ENCODE measurements at places on chromosomes 6 and 20.
A peak's percentile ranks its signal among the peaks of the same experiment; 100 is the strongest.

- no peak for DNase-seq
These were observed 414.2 kb upstream of the SPTLC3 start for GRCh38 chr20:12594410-12595088.

DNA sequence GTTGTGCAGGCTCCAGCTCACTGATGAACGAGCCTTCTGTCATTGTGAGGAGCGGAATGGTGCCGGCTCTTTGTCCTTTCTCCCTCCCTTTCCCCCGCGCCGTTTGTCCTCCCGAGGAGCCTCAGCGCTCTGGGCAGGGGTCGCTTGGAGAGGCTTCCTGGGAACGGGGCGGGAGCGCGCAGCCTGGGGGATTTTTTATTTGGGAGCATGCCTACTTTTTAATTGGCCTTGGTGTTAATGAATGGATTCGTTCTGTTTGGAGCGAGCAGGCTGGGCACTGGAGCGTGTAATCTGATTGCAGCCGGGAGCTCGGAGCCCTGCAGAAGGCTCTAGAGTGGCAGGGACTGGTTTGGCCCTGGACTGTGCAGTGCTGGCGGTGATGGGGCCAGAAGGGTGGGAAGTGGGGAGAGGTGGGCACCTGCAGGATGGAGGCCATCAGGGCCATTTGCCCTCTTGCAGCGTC lies 118.8 kb downstream of the CDH4 start:
- DNase-seq: no peak

DNA sequence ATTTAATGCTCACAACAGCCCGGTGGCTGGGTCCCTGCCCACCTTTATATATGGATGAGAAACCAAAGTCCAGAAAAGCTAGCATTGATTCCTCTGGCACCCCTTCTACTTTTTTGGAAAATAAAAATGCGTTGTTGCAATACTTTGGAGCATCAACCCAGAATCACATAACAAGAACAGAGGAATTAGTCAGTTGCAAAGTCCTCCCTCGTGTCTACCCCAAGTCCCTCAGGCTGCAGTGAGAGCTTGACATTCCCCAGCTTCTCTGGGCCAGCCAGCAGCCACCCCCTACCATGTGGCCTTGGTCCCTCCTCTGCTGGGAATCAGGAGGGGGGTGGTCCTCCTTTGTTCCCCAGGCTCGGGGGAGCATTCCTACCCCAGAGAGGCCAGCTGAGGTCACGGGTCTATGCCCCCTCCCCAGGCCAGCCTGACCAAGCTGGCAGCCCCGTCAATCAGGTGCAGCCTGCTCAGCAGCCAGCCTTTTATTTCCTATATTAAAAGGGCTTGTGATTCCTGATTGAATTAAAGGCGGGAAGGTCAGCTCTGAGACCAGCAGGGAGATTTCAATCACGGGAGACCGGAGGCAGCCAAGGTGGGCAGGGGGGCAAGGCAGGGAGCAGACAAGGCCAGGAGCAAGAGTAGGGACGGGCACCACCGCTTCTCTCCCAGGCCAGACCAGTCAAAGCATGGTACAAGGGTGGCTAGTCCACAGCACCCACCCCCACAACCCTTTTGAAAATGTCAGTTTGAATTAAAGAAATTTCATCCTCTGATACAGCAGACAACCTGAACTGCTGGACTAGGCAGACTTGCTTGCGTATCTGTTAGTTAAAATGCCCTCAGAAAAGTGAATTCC lies 158.9 kb downstream of the MRPL14 start:
- DNase-seq: no peak

GRCh38 chr6:157291356-157291755 lies 32.0 kb downstream of the TMEM242 start:
- no peak for DNase-seq

GRCh38 chr20:57049296-57049695 lies 217.1 kb downstream of the BMP7 start:
- DNase-seq: no peak

DNA sequence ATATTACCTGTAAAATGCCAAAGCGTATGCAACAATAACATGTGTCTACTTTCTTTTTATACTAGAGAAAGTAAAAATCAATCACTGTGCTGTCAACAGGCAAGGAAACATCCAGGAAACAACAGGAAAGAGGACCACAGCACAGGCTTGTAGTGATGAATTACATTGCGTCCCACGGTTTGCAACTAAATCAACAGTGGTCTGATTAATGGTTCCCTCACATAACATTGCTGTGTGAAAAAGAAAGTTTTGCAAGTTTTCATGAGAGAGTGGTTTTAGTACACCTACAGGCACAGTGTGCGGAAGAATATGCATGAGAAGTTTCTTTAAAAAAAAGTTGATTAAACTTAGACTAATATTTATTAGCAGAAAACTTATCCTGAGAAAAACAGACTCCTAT lies 329.5 kb upstream of the HSF2 start:
- DNase-seq: no peak

DNA sequence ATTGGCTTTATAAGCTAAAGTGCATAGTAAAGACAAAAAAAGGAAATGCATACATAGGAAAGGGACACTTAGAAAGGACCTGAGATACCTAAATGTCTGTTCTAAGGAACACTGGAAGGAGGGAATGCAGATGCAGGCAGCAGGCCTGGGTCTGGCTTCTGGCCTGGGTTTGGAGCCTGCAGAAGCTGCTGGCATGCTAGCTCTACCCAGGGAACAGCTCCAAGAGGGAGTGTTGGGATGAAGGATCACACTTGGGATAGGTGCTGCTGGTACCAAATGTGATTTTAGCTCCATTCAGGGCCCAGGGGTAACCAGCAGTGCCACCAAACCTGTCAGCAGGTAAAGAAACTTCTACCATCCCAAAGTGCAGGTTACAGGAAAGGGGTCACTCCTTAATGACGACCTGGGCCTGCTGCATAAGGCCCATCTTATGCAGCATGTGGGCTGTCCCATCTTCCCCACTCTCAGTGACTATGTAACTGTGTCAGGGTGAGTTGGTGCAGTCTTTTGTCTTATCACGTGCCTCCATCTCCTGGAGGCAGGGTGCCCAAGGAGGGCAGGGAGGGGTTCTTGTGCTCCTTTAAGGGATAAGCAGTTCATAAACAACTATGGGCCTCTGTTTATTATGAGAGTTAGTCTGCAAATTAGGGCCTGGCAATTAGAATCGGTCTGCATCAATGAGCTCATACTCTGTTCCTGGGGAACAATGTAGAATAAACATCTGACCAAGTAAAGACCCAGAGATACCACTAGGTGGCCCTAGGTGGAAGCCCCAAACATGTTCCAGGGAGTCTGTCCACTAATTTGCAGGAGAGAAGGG lies 26.9 kb downstream of the DDX27 start:
- peak; percentile 53 for DNase-seq

- DNase-seq: no peak
These were observed 546.5 kb downstream of the PRKN start for GRCh38 chr6:162181111-162181510.

DNA sequence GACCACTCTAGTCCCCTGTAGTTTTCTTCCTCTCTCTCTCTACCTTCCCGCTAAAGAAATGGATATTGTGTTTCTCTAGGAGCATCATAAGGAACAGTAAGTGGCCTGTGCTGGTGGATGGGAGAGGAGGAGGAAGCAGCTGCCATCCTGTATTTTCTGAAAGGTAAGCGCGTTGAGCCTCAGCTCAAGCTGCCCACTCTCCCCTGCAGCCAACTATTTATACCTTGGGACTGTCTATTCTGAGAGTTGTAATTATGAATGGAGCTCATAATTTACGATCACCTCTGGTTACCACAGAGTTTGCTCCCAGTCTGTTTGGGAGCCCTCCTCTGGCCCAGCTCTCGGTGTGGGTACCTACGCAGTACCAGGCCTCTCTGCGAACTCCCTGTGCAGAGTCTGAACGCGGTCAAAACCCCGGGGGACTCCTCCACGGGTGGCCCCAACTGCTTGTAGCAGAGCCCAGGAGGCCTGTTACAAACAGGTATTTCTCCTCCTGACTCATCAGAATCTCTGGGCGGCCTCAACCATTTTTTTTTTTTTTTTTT lies 285.4 kb downstream of the SMOC2 start:
- DNase-seq: no peak

DNA sequence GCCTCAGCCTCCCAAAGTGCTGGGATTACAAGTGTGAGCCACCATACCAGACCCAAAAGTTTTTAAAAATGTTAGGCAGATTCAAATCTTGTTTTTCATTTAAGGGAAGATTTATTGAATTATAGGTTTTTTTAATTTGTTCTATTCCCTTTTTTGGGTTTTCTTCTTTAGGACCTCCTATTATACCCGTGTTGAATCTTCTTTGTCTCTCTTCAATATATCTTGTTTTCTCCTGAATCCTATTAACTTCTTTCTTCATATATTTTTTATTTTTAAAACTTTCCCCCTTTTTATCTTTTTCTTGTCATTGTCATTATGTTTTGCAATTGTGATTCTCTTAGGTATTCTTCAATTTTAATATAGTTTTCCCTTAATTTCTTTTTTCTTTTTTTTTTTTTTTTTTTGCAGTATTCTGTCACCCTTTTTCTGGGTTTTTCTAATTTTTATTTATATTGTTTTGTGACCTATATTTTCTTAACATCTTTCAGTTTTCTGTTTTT lies 45.9 kb upstream of the NOP56 start:
- DNase-seq: no peak

DNA sequence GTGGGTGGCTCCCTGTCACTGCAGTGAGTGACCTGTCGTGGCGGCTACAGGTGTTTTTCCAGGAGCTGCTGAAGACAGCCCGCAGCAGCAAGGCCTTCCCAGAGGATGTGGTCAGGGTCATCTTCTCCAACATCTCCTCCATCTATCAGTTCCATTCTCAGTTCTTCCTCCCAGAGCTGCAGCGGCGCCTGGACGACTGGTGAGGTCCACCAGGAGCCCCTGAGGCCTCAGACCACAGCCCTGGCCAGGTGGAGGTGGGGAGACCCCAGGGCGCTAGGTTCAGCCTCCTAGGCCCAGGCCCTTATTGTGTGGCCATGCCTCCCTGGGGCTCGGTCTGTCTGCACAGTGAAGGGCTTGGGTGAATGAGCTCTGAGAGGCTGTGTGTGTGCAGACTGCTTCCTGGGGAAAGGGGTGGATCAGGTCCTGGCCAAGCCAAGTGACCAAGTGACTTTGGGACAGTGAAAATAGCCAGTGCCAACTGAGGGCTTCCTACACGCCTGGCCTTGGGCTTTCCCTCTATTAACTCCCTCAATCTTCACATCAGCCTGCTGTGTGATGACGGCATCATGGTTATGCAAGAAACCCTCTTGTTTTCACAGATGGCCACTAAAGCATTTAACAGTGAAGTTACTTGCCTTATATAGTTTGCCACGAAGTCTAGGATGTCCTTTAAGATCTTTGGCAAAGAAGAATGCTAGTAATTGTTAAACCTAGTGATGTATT lies 6.4 kb downstream of the FGD2 start:
- DNase-seq: no peak

GRCh38 chr6:119350952-119351372 lies 1.4 kb upstream of the MAN1A1 start:
- peak; percentile 21 for DNase-seq

- peak; percentile 55 for DNase-seq
These were observed 4.5 kb downstream of the CCDC170 start for GRCh38 chr6:151498327-151498726.

GRCh38 chr6:118509009-118509617 lies 39.0 kb upstream of the PLN start:
- DNase-seq: peak; percentile 17

- DNase-seq: peak; percentile 81
These were observed 3.0 kb downstream of the E2F3 start for GRCh38 chr6:20404641-20405032.

DNA sequence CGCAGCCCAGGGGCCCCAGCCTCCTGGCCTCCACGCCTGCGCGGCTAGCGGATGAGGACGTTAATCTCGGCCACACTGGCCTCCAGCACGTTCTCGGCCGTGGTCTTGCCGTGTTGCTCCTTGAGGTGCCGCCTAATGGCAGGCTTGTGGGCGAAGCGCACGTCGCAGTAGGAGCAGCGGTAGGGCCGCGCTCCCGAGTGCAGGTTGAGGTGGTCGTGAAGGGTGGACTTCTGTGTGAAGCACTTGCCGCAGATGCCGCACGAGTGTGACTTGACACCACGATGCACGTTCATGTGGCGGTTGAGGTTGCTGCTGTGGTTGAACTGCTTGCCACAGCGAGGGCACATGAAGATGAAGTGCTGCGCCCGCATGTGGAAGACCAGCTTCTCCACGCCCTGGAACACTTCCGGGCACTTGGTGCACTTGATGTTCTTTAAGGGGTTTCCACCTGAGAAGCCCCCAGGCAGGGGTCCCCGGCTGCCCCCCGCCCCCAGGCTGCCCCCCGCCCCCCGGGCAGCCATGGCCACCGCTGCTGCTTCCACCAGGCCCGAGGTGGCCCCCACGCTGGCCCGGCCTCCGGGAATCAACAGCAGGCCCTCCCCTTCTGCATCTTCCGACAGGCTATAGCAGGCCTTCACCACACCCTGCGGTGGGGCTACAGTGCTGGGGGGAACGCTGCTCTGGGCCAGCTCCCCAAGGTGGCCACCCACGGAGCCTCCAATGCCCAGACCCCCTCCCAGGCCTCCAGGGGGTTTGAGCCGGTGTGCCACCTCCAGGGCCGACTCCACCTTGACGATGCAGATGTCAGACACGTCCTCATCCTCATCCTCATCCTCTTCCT lies 1.8 kb downstream of the ZBTB12 start:
- no peak for DNase-seq

GRCh38 chr6:110687326-110687725 lies 127.9 kb downstream of the CDK19 start:
- DNase-seq: no peak

GRCh38 chr6:75882734-75883133 lies 133.7 kb downstream of the MYO6 start:
- peak; percentile 2 for DNase-seq

DNA sequence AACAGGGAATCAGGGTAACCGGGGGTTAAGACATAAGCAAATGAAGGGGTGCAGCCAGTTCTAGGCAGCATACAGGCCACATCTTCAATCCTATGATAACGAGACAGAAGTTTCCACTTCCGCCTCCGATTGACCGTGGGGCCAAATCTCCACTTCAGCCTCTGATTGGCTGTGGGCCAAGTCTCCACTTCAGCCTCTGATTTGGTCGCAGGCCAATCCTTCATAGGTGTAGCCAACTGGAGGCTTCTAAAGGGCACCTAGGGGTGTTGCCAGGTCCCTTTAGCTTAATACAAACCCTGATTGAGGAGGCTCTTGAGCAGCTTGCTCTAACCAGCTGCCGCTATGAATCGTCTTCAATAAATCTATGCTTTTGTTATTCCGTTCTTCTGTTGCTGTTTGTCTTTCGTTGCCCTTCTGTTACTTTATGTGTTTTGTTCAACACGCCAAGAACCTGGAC lies 2.1 kb upstream of the ERGIC3 start:
- peak; percentile 51 for DNase-seq

GRCh38 chr6:40347571-40348011 lies 239.6 kb downstream of the LRFN2 start:
- no peak for DNase-seq

- DNase-seq: no peak
These were observed 276.4 kb downstream of the PRL start for GRCh38 chr6:22020299-22021003.

GRCh38 chr20:58700823-58701222 lies 8.2 kb downstream of the NPEPL1 start:
- DNase-seq: no peak

GRCh38 chr20:11001764-11002540 lies 328.2 kb upstream of the JAG1 start:
- DNase-seq: no peak

- DNase-seq: no peak
These were observed 74.5 kb downstream of the MACROD2 start for GRCh38 chr20:14069796-14070195.
